ENCODE measurements at places on chromosomes 16 and 17.

DNA sequence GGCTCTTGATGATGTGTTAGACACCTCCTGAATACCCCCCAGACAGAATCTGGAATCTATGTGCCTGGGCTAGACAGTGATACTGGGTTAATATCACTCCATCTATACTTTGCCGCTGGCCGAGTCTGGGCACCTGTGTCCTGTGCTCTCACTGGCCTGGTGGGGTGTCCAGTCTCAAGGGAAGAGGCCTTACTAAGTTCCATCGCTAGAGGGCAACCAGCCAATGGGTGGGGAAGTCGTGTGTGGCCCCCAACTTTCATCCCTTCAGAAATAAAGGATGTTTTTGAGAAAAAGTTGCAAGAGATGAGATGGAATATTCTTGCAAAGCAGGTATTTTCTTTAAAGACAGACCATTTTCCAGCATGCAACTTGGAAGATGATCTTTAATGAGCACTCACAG is 1.6 kb upstream of the GLP2R start:
- no peak for DNase-seq

DNA sequence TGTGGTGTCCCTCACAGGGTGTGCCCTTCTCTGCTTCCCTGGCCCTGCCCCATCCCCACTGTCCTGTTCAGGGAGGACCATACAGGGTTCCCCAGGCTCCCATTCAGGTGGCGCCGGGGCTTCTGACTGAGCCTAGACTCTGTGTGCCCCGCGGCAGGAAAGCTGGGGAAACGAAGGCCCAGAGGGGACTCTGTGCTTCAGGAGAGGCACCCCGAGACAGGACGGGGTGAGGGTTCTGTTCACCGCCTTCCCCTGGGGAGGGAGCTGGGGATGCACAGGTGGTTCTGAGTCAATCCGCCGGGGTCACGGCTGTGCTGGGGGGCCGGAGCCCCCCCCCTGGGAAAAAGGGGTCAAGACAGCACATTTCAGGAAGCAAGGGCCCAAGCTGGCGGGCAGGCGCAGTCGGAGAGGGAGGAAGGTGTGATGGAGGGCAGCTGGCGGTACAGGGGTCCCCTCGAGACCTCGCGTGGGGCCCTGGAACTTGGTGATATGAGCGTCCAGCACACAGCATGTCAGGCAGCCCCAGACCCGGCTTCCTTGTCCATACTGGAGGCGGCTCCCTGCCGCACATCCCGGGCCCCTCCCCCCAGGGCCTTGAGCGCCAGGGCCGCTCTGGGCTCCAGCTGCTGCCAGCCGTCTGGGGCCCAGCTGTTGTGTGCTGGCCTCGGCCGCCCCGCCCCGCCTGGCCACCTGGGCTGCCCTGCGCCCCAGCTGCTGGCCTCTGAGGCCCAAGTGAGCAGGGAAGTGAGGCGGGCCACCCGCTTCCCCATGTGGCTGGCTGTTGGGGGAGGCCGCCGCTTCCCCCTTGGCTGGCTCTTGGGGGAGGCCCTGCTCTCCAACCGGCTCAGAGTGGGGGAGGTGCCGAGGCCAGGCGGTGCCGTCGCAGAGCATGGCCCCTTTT is 5.6 kb upstream of the NOTUM start:
- no peak for DNase-seq

GRCh38 chr17:48307814-48308411 is 122.1 kb downstream of the SKAP1 start:
- peak; percentile 30 for DNase-seq

GRCh38 chr16:15983898-15984297 is 34.5 kb downstream of the ABCC1 start:
- DNase-seq: no peak
